ENCODE measurements at places on chromosomes 3 and 15.

- no peak for DNase-seq
These were observed 77.6 kb upstream of the CCDC80 start for GRCh38 chr3:112718516-112718915.

GRCh38 chr15:80203361-80203885, 48.6 kb downstream of the CTXND1 start:
- no peak for DNase-seq

DNA sequence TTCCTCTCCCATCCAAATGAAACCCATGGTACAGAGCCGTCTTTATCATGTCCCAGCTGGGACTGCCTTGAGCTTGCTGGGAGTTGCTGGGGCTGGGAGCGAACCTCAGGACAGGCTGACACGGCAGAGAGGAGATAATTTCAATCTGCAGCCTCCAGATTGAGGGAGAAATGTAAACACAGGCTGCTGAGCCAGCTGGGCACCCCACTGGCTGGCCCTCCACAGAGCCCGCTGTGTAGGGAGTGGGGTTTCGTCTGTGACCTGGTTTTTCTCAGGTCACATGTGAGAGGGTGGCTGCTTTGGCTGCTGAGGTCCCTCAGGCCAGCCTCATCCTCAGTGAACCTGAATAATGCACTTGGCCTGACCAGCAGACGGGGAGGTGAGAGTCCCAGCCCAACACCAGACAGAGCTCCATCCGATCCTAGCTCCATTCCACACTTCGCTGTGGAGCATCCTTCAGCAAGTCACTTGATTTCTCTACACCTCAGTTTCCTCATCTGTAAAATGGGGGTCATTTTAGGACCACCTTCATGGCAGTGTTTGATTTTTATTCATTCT, 121.6 kb upstream of the MRPS22 start:
- DNase-seq: no peak

DNA sequence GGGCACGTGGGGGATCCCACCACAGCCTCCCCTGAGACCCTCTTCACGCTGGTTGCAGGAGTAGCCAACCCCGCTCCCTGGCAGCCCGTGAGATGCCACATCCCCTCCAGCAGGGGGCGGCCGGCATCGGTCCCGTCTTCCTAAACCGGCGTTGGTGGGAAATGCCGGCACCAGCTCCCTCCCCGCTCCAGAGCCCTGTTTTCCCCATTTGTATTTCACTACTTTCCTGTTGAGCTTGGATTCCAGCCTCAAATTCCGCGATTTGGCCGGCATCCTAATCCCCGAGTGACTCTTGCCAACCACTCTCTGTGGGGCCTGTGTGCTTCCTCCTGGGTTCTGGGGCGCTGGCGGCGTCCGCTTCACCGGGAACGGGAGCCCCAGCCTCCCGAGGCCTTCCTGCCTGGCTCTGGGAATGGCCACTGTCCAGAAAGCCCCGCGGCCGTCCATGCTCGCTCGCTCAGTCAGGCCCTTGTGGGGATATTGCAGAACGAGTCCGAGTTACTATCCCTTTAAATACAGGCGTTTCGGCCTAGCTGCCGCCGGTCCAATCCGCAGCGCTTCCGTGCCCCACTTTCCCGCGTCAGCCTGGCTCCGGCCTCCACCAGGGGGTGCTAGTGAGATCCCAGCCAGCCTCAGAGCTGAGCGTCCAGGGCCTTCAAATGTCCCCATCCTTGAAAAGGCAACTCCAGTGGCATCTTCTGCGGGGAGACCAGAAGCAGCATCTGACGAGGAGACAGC, 8.1 kb upstream of the ADAMTS17 start:
- peak; percentile 70 for DNase-seq

- no peak for DNase-seq
These were observed 45.6 kb downstream of the CMC1 start for GRCh38 chr3:28287046-28287445.

GRCh38 chr15:93245661-93246042, 156.6 kb upstream of the RGMA start:
- no peak for DNase-seq

DNA sequence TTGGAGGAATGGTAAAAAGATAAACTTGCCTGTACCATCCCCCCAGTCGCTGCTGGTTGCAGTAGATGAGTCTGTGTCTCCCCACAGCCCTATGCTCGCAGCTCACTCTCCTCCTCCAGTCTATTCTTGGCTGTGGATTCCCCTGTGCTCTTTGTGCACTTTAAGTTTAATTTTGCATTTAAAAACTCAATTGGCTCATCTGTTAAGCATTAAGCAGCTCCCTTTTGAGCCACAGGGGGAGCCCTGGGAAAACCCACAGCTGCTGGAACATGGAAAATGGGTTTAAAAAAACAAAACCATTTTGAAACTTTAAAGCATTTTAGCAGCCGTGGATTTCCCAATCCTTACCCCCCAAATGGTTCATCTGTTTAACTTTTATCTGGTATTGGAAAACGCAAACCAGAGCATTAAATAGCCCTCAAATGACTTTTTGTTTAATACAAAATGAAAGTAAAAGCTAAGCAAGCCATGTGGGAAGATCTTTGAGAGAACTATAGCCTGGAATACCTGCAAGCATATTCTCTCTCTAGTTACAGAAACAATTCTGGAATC, 536.9 kb downstream of the ZIC1 start:
- peak; percentile 39 for DNase-seq

DNA sequence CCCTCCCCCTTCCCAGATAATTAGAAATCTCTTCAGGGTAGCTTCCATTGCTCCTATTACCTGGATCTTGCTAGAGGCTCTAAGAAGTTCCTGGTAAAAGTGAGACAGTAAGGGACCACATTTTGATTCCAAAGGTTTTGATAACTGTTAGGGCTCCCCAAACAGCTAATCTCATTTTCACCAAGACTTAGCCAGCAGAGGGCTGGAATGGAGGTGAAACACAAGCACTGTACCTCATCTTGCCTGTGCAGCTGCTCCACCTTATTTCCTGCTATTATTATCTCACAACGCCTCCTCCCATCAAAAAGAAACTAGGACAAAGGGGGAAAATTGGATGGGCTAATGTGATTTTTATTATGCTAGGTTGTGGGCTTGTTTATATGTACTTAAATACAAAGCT, 7.3 kb downstream of the SETD5 start:
- peak; percentile 5 for DNase-seq

DNA sequence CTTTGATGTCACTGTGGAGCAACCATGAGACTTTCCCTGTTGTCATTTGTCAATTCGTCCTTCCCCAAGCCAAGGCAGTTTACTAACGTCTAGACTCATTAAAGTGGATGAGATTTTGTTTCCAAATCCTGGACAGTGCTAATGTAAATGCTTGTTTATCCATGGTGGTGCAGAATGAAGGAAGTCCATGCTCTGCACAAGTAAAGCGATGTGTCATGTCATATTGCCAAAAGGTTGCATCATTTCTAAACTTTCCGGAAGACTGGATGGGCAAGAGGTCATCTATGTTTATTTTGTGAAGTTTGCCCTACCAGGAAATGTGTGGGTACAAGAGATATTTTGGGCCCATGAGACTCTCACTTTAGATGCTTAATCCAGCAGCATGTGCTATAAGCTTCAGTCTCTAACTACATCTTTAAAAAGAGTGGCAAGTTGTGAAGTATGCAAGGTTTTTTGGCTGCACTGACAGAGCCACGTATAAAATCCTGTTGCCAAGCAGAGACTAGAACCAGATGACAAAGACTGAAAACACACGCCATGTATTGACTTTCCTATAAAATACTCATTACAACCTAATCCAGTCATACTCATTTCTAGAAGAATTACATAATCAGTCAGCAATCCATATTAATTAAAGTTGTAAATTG, 72.1 kb upstream of the FNDC3B start:
- DNase-seq: no peak

DNA sequence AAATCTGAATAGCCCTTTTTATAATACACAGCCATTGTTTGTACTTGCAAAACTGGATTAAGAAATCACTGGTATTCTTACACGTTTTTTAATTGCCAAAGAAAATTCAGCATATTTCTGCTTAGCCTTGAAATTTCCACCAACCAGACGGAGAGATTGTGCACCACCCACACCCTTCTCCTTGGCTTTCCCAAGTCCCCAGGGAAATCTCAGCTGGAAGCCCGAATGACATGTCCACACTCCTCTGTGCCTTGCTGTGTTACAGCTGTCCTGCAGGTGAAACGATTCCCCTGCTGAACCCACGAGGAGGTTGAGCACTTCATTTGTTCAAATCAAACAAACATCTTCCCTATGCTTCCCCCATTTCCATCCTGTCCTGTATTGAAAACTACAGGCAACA, 49.6 kb upstream of the PPARG start:
- DNase-seq: no peak

DNA sequence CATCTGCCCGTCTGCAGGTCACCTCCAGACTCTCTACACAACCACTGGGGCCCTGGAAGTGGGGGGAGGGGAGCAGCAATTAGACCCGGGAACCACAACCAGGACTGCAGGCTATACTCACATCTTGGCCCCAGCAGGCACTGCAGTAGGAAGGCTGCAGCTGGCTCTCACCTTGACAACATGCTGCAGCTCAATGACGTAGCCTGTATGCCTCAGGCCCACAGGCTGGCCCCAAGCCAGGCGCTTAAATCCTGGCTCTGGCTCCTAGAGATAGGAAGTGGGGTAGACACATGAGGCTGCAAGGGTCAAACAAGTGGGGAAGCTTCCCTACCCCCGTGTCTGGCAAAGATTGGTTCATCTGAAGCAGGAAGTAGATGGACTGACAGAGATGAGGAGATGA, 4.6 kb upstream of the QRICH1 start:
- peak; percentile 12 for DNase-seq

- DNase-seq: no peak
These were observed 10.8 kb downstream of the ESYT3 start for GRCh38 chr3:138445236-138445635.

GRCh38 chr3:152613851-152614250, 221.1 kb upstream of the P2RY1 start:
- no peak for DNase-seq

DNA sequence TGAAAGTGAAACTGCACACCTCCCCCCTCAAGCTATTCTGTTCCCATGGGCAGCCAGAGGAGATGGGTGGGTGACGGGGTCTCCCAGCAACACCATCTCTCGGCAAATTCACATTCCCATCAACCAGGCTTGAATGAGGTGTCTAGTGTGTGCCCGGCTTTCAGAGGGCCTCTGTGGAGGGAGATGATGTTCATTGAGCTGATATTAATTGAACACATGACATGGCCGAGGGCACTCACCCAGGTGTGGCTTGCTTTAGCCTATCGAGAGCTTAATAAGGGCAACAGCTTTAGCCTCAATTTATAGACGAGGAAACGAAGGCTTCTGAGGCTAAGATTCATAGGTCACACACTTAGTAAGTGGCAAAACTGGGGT, 288.0 kb downstream of the UACA start:
- no peak for DNase-seq

- DNase-seq: peak; percentile 92
These were observed 639 bp downstream of the MKRN3 start for GRCh38 chr15:23566071-23566554.

- DNase-seq: no peak
These were observed 59.3 kb downstream of the NR1D2 start for GRCh38 chr3:24004171-24004938.

- DNase-seq: no peak
These were observed 28.3 kb downstream of the IDH3A start for GRCh38 chr15:78177447-78177873.

GRCh38 chr15:78127882-78128281, 3.4 kb downstream of the CIB2 start:
- no peak for DNase-seq

- no peak for DNase-seq
These were observed 47.4 kb upstream of the HACD2 start for GRCh38 chr3:123632161-123632655.

DNA sequence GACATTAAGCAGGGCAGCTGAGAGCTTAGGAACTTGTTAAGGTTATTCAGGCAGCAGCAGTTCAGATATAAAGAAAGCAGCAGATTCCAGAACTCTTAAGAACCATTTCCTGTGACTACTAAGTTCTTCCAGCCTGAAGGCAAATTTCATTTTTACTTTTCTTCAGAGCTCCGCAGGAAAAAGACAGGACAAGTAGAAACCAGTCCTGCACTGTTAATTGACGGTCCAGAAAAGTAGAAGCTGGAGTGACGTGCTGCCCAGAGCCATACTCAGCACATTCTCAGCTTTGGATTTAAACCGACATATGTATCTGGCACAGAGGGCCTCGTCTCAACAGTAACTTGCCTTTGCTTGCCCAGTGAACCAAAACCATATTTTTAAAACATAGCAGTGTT, 219.4 kb upstream of the STRIT1 start:
- DNase-seq: no peak

- no peak for DNase-seq
These were observed 72.0 kb downstream of the KCNH8 start for GRCh38 chr3:19220311-19220710.

- DNase-seq: peak; percentile 60
These were observed at the start of gene EDC3 for GRCh38 chr15:74695597-74696397. TSS of gene EDC3 (minus strand) at chr15:74696024. CDS start at chr15:74675124, 20,900 bp downstream.

GRCh38 chr15:40106203-40107161, 2.2 kb downstream of the BMF start:
- DNase-seq: no peak

GRCh38 chr15:77557144-77557543, 75.6 kb downstream of the LINGO1 start:
- no peak for DNase-seq

- no peak for DNase-seq
These were observed 103.7 kb downstream of the SV2B start for GRCh38 chr15:91203619-91204203.

DNA sequence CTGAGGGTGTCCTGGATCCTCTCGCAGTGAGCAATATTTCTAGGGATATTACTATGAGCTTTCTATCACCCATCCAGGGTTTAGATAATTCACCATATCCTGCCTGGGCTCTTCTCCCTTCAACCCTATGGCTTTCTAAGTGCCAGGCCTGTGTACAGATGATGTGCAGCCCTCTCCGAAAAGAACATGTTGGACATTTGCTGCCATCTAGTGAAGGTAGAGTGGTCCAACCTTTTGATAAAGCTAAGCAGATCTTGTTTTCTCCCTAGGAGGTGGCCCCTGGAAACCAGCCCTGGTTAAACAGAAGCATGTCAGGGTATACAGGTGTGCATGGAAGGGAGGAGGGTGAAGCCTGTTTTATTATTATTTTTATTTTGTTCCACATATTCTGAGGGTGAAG, 27.9 kb upstream of the SCN10A start:
- no peak for DNase-seq

DNA sequence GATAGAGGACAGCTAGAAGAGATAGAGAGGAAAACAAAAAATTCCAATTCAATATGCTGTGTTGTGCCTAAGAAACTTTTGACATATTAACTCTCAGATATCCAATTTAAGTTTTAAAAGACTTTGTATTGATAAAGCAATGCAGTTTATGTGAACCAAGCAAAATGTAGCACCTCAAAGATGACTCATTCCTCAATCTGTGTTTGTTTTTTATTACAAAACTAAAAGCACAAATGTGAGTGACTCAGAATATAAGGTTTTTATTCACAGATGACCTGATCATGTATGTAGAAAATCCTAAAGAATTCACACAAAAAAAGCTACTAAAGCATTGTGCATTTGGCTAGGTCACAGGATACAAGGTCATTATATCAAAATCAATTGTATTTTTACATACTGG, 11.1 kb downstream of the HCLS1 start:
- no peak for DNase-seq

GRCh38 chr3:121592856-121593702, at the start of gene FBXO40:
TSS of gene FBXO40 (plus strand) at chr3:121593379. CDS start at chr3:121620576, 27,197 bp downstream.
- peak; percentile 98 for DNase-seq

Data from NCI-H1105 treated with DMSO at 0.1 percent for 48 hours (cell line).